Activated CD4-positive, alpha-beta T cell treated with anti-CD3 and anti-CD28 coated beads, Interleukin-2, amount 10 ng/mL, durations not matched to agents 24 days and 14 days (primary cell): ENCODE measurements at places on chromosomes 12 and 14.

DNA sequence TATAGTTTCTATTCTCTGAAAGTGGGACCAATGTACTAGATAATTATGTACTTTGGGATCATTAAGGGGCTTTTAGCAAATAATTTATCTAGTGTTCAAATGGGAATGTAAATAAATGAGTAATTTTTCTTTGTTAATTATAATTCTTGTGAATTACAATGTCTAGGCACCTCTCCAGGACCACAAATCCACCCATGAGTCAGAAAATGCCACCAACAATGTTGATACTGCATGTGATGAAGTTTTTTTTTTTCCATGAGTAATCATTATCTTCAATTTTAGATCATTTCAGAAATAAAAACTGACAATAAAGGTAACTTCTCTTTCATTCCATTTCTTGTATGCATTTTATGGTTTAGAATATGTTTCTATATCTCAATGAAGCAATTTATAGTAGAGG, 470.3 kb downstream of the VRK1 start:
- no peak for DNase-seq

GRCh38 chr12:47328831-47329545, 249.2 kb upstream of the AMIGO2 start:
- DNase-seq, result no peak

DNA sequence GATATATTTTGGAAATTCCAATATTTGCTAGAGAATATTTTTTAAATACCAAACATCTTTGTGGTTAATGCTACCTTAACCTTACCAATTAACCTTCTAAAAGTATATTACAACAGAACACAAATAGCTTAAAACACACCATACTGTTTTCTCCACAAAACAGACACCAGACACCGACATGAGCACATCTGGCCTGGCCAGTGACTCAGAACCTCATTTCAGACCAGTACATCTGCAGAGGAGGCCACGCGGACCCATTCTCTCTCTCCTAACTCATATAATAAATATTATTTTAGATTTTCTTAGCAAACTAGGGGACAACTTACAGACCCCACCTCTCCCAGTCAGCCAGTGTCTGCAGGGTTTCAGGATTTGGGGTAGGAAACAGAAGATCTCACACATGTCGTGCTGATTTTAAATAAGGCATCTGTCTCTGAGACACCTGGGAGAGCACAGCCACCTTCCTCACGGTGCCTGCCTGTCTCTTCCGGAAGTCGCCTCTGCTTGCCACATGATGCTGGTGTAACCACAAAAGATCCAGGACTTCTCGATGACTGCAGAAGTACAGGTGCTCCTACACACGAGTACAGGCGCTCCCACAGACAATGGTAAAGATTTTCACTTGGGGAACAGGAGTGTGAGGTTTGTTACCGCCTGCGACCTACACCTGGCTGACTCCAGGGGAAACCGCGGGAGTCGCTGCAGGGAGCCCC, 9.7 kb upstream of the ANKLE2 start:
- peak; percentile 83 for DNase-seq

DNA sequence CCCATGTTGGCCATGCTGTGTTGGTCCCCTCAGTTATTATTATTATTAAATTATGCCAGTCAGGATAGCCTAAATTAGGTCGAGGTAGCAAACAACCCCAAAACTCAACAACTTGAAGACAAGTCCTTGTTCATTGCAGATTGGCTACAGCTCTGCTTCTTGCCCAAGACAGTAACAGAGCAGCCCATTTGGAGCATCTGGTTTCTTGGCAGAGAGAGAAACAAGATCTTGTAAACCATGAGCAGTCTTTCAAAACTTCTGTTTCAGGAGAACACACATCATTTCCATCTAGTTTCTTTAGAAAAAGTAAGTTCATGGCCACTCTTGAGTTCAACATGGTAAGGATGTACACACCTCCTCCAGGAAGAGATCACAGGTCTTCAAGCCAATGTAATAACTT, 52.3 kb downstream of the E2F7 start:
- peak; percentile 38 for DNase-seq

GRCh38 chr12:15404485-15404884, 82.2 kb downstream of the PTPRO start:
- no peak for DNase-seq

GRCh38 chr12:123634142-123634561, 523 bp downstream of the GTF2H3 start:
- DNase-seq, result no peak

DNA sequence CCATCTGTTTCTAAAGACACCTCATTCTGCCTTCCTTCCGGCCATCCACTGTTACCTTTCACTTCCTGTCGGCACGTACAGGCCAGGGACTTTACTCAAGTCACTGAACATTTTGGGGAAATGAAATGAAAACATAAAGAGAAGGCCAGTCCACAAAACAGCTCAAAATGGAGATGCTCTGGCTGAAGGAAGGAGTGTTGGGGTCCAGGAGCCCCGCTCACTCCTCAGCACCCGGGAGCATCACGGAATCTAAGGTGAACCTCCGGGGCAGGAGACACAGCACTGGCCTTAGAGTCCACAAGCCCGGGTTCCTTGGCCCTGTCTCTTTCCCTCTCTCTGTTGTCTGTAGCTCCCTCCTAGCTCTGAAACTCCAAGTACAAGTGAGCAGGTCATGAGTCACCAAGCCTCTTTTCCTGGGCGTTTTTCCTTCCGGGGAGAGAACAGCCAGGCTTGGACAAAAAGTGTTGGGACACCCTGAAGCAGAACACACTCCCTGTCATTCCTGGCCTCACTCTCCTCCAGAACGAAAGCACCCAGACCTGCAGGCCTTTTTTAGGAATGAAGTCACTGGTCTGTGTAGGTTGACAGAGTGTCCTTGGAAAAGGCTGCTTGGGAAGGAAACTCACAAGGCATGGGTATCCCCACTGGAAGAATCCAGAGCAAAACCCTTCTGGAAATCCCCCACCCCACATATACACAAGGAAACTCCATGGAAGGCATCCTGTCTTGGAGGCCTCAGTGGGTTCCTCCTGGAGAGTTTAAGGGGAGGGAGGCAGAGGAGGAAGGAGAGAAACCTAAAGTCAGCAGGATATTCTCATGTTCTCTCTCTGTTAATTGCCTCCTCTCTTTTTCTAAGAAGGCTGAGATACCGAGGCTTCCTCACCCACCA, 245.3 kb downstream of the ZFP36L1 start:
- no peak for DNase-seq

GRCh38 chr12:112833267-112833666, 41.7 kb downstream of the RPH3A start:
- no peak for DNase-seq

GRCh38 chr12:91965781-91966180, 179.9 kb downstream of the BTG1 start:
- DNase-seq, result no peak

DNA sequence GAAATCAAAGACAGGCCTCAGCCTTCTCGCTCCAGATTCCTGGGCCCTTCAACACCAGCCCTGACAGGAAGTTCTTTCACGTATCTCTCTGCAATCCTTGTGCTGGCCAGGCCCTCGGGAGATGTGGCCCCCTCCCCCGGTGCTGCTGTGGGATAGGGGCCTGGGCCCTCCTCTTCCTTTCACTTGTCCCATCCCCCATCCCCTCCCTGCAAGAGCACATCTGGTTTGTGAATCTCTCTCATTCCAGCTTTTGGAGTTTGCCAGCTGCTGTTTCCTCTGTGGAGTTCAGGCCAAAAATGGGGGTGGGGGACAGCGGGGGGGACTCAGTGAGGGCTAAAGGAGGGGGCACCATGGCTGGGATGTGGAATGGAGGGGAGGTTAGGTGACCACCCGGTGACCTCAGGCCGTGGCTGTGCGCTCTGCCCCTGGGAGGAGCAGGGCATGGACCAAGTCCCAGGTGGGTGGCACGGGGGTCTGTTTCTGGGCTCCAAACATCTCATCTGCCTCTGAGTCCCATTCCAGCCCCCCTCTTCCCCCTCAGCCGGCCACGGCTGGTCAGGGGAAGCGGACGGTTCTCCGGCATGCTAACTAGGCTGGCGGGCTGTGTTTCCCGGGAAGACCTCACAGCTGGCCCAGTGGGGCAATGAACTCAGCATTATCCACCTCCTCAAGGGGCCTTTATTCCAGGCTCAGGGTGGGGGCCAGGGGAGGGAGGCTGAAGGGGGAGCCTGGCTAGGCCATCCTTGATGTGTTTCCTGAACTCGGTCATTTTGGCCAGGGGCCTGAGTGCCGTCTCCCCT, 7.4 kb downstream of the LRP1 start:
- no peak for DNase-seq

- DNase-seq, result no peak
Observed at GRCh38 chr12:83408851-83409250, 722.1 kb downstream of the TMTC2 start.

DNA sequence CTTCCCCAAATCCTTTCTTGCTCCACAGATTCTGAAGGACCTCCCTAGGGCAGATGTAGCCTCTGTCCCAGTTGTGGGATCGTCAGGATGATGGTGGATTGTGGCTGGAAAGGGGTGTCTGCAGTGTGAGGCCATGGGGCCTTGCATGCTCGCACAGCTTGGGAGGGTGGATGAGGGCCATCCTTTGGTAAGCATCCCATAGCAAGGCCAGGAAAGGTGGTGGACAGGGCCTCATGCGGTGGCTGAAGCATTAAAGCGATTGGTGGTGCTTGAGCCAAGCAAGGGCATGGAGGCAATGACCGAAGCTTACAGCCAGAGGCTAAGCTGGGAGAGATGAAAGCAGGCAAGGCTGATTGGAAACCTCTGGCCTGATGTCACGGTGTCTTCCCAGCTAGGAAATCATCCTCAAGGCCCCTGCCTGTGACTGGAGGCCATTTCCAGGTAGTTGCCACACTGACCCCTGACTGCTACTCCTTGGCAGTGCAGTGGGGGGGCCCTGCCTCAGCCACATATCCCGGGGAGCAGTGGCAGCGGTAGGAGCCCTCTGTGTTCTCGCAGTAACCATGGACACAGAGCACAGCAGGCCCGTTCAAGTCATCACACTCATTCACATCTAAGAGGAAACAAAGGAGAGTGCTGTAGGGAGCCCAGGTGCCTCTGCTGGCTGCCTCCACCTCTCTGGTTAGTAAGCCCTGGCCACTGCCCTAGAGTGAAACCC, 7.0 kb downstream of the ISCA2 start:
- no peak for DNase-seq

GRCh38 chr14:61438860-61439765, 117.7 kb downstream of the PRKCH start:
- DNase-seq, result peak; percentile 85

GRCh38 chr12:20863056-20863455, 52.6 kb downstream of the SLCO1B3 start:
- DNase-seq, result no peak

- DNase-seq, result no peak
Observed at GRCh38 chr12:90151491-90152015, 442.9 kb upstream of the ATP2B1 start.
